Progenitor cell of endocrine pancreas (in vitro differentiated cells): ENCODE measurements at places on chromosomes 1 and 21.

DNA sequence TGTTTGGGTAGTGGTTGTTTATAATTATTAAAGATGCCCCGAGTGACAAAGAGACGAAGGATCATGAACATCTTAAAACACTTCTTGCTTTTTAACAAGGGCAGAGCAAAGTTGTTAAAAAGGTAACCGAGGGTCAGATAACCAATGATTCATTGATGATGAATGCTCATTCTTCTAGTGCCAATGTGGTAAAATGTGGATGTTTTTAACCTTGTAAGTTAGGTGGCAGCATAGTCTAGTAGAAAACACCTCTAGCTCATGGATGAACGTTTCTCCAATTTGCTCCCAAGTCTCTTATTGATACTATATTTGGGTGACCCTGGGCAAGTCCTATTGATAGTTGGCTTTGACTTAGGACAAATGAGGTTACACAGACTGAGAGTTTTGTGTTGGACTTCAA is 167.9 kb downstream of the KIF26B start:
- DNase-seq: no peak

GRCh38 chr21:18244671-18245463 is at the start of gene CHODL:
TSS of gene CHODL (plus strand) at chr21:18244833. CDS start at chr21:18245224, 391 bp downstream.
- peak; percentile 15 for DNase-seq

GRCh38 chr1:27621051-27621920 is 13.7 kb downstream of the FGR start:
- no peak for DNase-seq

- DNase-seq: peak; percentile 40
Observed at GRCh38 chr1:110548381-110548780, 29.4 kb upstream of the KCNA10 start.
